Mesothelial cell of epicardium (in vitro differentiated cells): ENCODE measurements at places on chromosomes 11 and 22.
A peak's percentile ranks its signal among the peaks of the same experiment; 100 is the strongest.

- DNase-seq: no peak
These were observed 52.7 kb upstream of the HTATIP2 start for GRCh38 chr11:20310596-20311394.

DNA sequence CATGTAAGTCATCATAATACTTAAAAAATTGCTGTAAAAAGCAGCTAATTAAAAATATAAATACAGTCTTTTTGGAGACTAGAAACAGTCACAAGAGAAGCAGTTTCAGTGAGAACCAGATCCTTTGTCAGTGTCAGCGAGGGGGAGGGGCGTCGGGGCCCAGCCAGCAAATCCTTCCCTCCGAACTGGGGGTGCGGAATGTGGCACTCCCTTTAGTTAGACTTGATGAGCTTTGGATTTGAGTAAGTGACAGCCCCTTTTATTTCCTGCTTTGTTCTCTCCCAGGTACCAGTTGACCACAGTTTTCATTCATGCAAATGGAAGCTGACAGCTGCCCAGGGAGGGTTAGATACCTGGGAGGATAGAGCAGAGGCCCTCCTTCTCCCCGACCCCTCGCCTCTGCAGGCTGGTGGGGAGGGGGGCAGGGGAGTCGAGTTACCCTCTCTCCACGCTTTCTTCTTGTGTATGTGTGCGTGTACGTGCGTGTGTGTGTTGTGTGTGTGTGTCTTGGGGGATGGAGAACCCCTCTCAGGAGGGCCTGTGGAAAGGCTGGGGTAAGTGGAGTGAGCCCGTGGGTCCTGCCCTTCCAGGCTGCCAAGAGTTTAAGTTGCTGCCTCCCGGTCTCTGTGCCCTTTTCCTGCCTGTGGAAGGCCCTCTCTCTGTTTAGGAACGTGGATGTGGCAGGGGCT is 38.3 kb downstream of the PTPRJ start:
- DNase-seq: peak; percentile 63

DNA sequence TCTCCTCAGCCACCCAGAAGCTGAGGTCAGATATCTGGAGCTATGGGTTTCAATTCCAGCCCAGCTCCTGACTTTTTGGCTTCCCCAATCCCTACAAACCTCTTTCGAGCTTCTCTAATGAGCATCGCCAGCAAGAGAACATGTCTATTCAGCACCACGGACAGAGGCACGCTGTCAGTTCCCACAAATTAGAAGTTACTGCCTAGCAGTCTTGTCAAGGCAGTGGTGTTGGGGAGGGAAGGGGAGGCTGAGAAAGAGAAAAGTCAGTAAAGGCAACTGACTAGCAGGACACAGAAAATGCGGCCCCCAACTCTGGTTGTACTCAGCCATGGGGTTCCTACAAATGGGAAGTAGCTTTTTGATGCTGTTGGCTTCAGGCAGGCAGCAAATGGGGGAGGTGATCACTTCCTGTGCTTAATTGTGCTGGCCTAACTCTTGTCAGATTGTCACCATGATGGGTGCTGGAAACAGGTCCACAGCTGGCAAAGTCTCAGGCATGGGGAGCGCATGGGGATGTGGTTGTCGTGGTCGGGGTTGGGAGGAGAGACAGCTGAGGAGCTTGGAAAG is 205.9 kb downstream of the ST3GAL4 start:
- peak; percentile 50 for DNase-seq

GRCh38 chr11:132123449-132123848 is 753.0 kb downstream of the NTM start:
- DNase-seq: no peak

DNA sequence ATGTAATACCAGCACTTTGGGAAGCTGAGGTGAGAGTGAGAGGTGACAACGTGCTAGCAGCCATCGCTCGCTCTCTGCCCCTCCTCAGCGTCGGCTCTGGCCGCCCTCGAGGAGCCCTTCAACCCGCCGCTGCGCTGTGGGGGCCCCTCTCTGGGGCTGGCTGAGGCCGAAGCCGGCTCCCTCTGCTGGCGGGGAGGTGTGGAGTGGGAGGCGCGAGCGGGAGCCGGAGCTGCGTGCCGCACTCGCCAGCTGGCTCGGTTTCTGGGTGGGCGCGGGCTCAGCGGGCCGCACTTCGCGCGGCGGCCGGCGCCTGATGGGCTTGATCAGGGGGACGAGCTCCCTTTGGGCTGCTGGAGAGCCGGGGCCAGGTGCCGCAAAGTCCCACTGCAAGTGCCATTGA is 98.9 kb upstream of the UBASH3B start:
- DNase-seq: peak; percentile 71

DNA sequence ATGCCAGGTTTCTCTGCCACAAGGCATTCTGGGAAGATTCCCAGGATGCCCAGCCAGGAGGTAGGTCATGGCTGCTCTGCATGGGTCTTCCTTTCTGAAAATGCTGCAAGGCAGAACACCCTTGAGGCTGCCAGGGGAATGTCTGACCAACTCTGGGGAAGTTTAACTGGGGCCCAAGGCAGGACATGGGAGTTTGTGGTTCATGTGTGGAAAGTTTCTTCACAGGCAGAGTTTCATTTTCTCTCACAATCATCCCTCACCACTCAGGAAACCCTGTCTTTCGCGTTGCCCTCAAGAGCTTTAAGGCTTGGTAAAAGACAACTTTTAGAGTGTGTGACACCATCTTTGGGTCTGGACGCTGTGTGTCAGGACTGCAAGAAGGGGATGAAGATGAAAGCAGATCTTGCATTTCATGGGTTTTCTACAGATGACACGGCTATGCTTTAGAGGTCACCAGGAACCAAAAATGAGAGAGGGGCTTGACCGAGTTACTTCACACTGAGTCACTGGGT is 133.5 kb downstream of the CD44 start:
- no peak for DNase-seq

DNA sequence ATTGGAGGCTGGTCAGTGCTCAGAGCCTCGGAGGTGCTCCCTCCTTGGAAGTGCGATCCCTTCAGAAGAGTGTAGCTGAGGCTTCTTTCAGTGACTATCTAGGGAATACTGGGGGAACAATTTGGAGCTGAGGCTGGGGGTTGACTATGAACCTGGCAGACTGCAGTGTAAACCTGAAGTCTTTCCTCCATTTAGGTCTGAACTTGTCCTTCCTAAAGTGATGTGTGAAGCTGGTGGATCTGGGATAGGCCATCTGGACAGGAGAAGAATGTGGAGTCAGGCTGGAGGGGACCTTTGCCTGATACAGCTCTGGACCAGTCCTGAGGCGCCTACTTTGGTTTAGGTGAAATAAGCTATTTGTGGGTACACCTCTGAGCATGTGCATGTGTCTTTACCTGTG is 3.5 kb upstream of the INSC start:
- DNase-seq: no peak

- DNase-seq: no peak
These were observed 34.4 kb downstream of the HIRA start for GRCh38 chr22:19396934-19397733.

DNA sequence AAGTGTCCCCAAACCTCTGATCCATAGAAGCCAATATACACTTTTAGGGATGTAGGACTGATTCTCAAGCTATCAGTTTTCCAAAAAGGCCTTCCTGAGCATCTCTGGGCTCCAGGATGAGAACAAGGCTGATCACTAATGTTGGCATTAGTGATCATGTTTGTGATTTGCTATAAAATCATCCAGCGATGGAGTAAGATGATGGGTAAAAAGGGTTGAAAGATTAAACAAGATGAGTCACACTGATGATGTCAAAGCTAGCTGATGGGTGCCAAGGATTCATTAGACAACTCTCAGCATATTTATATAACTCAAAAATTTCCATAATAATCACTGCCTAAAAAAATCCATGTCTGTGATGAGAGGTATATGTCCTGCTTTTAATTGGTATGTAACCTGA is 42.8 kb downstream of the ZNF280B start:
- no peak for DNase-seq

GRCh38 chr11:133082841-133083488 is 449.3 kb downstream of the OPCML start:
- DNase-seq: peak; percentile 91

GRCh38 chr11:58330861-58331260 is 28.0 kb downstream of the OR5B17 start:
- DNase-seq: no peak

GRCh38 chr11:127247261-127247851 is 246.8 kb upstream of the KIRREL3 start:
- no peak for DNase-seq

GRCh38 chr22:22235558-22235957 is 9.0 kb upstream of the VPREB1 start:
- no peak for DNase-seq

- peak; percentile 11 for DNase-seq
These were observed 121.5 kb upstream of the B3GAT1 start for GRCh38 chr11:134533511-134533910.

DNA sequence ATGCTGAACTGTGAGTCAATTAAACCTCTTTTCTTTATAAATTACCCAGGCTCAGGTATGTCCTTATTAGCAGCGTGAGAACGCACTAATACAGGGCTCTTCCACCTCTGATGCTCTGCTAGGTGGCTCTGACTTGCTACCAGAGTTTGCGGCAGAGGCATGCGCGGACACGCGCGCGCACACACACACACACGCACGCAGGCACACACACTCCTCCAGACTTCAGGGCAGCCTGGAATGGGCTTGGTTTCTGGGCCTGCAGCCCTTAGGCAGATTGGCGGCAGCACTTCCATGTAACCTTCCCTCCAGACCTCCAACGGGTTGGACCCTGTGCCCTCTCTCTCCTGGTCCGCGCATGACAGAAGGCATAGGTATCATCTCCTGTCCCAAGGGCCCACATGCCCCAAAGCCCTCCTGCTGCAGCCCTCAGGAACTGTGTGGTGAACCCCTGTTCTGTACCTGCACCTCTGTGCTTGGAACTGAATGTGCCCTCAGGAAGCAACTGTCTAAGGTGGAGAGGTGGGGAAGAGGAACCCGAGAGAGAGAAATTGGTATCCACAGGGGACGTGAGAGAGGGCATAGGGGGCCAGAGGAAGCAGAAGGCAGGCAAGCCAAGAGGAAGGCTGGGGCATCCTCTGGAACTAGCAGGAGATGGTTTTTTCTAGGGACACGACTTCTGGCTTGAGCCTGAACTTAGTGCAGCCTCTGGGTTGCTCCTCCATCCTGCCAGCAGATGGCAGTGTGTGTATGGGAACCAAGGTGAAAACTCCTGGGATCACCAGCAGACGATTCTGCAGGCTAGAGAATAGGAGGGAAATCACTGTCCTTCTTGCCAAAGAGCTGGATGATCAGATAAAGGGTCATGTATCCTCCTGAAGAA is 23.4 kb upstream of the RIC3 start:
- peak; percentile 79 for DNase-seq

DNA sequence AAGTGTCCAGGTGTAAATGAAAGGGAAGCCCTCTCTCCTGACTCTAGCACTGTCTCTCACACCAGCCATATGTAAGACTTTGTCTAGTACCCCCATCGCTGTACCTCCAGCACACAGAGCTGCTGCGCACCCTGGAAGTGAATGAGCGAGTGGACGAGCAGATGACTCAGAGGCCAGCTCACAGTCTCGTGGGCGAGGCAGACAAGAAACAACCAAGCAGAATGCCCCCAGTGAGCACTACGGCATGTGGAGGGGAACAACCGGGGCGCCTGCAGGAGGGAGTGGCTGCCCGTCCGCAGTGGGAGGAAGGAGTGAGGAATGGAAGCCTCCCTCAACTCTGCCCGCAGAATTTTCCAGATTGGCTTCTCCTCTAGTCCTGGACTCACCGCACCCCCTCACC is 46.4 kb downstream of the MCM5 start:
- DNase-seq: no peak

- DNase-seq: no peak
These were observed 24.2 kb downstream of the KRTAP5-5 start for GRCh38 chr11:1653541-1654387.

DNA sequence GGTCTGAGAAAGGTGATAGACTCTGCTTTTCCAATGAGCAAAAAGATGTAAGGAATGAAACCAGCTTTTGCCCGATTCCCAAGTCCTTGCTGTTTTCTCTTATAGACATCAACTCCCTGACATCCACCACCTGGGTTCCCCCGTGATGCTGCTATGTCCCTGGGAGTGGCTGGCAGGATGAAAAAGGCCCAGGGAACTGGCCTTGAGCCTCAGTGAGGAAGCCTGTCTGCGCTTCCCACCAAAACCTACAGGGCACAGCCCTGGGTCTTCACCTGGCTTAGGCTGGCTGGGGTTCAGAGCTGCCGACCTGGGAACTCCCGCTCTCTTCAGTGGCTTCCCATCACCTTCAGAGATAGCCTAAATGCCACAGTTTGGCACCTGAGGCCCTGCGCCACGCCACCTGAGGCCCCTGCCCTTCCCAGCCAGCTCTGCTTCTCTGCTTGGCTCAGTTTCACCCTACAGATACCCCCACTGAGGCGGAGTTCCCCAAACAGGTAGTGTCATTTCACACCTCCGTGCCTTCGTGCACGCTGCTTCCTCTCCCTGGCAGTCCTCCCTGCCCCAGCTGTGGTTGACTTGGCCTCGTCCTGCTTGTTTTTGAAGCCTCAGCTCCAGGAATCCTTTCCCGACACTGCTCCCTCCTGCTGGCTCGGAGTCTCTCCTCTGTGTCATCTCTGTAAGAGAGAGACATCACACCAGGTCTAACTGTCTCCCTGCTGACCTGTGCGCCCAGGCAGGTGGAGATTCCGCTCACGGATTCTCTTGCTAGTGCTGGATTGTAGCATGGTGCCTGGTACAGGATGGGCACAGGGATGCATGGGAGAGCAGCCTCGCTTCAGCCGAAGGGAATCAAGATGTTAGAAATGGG is 10.7 kb downstream of the SLC37A2 start:
- no peak for DNase-seq

GRCh38 chr11:74815966-74816365 is 67.3 kb downstream of the RNF169 start:
- DNase-seq: no peak

GRCh38 chr11:130673698-130674097 is 225.3 kb downstream of the ADAMTS15 start:
- DNase-seq: no peak

DNA sequence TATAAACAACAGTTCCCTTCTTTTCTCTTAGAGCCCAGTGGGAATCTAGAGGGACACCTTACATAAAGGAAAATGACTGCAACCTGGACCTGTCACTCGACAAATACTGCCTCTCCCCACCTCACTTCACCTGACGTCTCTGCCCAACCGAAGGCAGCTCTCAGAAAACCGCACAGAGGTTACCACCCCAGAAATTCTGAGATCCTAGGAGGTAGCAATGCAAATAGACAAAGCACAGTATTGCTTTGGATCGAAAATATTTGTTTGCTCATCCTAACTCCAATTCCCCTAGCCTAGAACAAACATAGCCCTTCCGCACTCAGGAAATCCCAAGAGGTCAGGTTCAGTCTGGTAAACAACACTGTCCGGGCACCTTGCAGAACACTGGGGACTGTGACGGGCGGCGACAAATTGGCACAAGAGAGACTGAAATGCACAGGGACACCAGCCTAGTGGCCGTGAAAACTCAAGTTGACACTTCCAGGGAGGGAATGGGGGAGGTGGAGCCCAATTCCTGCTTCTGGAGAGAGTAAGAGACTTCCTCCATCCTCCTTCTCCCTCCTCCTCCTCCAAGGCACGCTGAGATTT is 420 bp upstream of the TRIM44 start:
- DNase-seq: no peak

- no peak for DNase-seq
These were observed 42.9 kb downstream of the LINC01488 start for GRCh38 chr11:69524291-69524882.

DNA sequence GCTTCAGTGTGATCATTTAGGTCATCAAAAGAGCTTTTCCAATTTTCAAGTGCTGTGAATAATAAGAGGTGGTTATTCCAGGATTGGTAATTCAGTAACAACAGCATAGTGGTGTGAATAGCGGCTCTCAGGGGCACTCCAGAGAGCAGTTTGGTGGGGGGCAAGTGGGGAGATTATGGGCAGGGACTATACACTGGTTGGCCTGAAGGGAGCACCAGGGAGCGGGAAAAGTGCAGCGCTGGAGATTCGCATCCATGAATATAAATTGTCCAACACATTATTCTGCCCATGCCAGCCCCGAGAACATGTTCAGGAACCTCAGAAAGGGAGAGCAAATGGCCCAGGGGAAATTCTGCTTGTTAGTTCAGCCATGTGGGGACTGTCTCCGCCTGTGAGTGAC is 37.9 kb downstream of the OR6Q1 start:
- no peak for DNase-seq
